ENCODE measurements at places on chromosomes 6 and 20. TPM values are rescaled to one million over a fixed set of nuclear protein-coding genes. Genes with fewer than 3 reads are reported as not detected.

The OTOR gene
- not detected for total RNA-seq

The MEP1A gene
- total RNA-seq, result 260 TPM

The SRMS gene
- not detected for total RNA-seq

The TRIM31 gene
- 221 TPM for total RNA-seq

DNA sequence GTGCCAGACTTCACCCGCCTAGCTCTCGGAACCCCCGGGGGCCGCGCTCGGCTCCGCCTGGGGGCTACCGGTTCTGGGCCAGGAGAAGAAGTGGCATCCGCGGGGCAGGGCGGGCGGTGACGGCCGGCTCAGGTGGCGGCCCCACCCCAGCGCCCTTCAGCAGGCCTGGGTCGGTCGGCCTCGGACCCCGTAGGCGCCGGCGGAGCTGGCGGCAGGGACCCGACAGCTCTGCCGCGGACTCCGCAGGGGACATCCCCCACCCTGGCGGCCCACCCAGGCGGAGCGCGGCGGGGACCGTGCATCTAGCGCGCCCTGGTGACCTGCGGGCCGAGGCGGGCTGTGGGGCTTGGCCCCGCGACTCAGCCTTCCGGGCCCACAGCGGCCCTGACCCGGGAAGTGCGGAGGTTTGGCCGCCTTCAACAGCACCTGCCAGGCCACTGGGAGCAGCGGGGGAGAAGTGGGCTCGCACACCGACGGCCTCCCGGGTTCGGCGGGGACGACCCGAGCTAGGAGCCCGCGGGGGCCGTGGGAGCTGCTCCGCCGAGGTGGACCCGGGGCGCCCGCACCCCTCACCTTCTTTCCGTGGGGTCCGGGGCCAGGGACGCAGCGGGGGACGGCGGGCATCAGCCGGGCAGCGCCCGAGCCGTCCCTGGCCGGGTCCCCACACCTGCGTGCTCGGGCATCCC lies 87.1 kb downstream of the TMEM242 start:
- peaks cover 24% of the 10 kb centered on the region for H3K27me3 ChIP-seq
- H3K27ac ChIP-seq, result peak overlapping the region; percentile 69
- H3K4me3 ChIP-seq, result peak overlapping the region; percentile 38

- no peak overlapping the region for H3K4me3 ChIP-seq
- no peaks in the 10 kb centered on the region for H3K4me1 ChIP-seq
- DNase-seq, result no peak
- peak overlapping the region; percentile 66 for H3K27ac ChIP-seq
Measured at GRCh38 chr20:38245753-38246152, 14.8 kb downstream of the KIAA1755 start.

Data from transverse colon (tissue), 4 donors.